ENCODE measurements at places on chromosomes 12 and 14.

DNA sequence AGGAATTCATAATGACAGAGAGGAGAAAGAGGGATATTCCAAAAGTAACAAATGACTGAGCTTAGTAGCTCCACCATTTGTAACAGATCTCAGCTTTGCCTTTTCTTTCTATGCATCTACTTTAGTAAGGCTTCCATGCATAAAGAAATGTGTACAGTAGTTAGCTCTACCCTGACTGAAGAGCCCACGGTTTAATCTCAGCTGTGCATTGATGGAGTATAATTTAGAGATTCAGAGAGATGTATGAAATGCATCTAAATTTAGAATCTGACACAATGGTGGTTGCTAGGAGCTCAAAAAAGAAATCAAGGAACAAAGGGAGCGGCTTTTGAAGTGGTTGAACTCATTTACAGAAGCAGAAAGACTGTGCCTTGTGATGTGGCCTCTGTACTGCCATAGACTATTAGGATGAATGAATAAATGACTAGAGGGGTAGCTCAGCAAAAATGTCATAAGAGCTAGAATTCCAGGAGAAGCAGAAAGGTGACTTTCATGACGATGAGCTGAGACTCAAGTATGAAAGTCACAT is 838.6 kb downstream of the RPS29 start:
- DNase-seq: no peak

DNA sequence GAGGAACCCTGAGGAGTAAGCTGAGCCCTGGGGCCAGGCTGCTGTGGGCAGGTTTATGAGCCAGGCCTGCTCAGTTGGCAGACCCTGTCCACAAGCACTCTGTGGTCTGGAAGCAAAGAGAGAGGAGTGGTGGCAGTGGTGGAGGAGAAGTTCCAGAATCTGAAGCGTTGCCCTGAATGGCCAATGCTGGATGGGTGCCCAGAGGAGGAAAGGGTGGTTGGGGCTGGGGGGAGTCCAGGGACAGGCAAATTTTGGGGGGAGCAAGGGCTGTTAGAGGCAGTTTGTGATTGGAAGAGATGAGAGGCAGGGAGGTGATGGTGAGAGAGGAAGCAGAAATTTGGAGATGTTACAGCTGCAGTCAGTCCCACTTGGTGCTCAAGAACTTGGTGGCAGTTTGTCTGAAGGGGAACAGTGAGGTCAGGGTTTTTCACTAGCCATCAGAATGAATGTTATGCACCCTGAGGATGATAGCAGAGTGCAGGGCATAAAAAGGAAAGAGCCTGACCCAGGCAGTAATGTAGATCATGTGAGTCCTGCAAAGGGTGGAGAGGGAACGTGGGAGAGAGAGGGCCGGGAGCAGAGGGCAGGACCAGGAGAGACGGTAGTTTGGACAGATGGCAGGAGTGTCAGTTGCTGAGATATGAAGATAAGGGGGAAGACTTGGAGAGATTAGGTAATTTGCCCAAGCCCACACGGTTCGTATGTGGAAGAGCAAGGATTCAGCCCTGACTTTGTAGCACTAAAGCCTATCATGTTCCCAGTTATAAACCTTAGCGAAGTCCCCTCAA is 51.2 kb downstream of the GALNT8 start:
- no peak for DNase-seq

- no peak for DNase-seq
Observed at GRCh38 chr12:24838531-24838950, 110.4 kb downstream of the BCAT1 start.

DNA sequence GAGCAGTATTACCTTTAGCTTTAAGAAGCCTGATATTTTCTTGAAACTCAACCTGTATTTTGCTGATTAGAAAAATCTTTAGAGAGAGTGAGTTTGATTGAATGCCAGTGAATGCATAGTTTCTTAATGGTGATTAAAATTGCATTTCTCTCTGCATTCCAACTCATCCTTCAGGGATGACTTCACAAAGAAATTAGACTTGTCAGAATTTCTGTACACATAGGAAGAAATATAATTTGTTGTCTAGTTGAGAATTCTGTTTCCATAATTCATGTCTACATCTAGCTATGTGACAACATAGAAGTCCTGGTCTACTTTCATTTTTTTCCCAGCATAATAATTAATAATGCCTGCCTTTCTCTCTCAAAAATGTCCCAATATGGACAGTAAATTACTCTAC is 136.6 kb downstream of the OTOGL start:
- no peak for DNase-seq

GRCh38 chr12:19437996-19438395 is 1.3 kb upstream of the AEBP2 start:
- no peak for DNase-seq

DNA sequence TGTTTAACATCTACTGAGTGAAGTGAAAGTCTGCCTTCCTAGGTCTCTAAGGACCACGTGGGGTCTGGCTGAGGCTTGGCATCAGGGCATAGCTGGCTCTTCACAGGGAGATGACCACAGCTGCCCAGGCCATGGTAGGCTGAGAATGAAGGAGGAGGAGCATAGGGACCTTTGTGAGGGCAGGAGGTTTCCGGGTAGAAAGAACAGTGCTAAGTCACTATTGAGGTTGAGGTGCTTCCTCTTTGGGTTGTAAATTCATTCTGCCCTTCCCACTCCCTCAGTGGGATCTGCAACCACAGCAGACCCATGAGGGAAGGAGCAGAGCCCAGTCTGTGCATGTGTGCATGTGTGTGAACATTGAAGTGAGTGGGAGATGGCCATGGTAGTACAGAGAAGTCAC is 909.6 kb downstream of the VRK1 start:
- DNase-seq: no peak

DNA sequence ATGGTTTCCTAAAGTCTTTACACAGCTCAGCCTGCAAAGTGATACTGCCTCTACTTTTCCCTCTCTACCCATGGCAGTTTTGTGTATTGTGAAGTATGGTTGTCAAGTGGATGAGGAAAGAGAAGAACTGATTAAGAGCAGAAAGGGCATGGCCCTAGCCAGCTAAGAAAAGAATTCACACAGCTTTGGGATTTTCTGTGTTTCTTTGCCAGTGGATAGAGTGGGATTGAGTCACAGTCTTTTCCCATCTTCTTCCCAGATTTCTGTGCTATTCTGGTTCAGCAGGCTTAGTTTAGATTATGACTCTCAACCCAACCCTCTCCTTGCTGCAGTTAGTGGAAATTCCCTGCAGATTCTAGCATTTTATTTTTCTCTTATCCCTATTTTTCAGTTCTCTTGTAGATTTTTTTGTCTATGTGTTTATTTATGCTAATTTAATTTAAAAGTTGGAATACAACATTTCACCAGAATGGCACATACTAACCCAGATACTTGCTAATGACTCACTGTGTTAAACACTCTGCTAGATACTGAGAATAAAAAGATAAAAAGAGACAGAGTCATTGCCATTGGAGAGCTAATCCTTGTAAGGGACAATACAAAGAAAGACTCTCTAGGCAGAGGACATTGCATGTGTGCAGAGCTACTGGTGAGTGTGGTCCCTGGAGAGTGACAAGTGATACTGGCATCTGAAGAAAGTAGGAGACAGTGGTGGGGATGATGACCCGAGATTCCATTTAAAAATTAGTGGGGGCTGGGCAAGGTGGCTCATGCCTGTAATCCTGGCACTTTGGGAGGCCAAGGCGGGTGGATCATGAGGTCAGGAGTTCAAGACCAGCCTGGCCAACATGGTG is 106.3 kb downstream of the ST8SIA1 start:
- no peak for DNase-seq

DNA sequence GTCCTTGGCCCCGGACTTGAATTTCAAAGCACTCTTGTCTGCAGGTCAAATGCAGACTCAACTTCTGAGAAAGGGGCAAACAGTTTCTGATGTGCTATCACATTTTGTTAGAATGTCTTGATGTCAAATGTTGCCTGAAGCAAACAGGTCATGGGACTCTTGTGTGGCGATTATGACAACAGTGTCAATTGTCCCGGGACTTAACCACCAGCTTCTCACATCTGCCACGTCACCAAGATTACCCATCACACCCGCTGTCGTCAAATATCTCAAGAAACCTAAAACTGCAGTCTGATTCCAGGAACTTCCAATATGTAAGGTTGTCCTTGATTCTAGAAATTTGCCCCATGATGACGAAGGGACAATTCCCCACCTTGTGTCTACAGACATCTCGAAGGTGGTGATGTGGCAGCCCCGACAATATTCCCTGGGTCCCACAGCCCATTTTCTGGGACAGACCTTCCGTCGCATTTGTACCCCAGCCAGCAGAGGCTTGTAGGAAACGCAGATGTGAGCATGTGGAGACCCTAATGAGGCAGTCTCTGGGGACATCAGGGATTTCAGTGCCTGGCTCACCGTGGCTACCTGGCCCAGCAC is 21.3 kb downstream of the LRTM2 start:
- no peak for DNase-seq

DNA sequence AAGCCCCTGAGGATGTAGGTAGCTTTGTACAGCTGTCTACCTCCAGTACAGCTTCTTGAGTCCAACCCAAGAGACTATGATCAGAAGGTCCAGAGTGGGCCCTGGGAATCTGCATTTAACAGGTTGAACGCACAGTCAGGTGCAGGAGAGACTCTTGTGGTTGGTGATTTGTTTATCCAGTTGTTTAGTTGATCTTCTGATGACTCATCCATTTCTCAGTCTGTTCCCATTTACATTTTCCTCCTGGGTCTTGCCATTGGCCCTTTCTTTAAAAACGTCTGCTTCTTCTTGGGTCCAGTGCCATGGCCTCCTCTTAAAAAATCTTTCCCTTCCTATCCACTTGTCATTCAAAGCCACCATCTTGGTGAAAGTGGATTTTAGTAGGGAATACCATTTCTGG is 734.2 kb downstream of the MED13L start:
- no peak for DNase-seq

DNA sequence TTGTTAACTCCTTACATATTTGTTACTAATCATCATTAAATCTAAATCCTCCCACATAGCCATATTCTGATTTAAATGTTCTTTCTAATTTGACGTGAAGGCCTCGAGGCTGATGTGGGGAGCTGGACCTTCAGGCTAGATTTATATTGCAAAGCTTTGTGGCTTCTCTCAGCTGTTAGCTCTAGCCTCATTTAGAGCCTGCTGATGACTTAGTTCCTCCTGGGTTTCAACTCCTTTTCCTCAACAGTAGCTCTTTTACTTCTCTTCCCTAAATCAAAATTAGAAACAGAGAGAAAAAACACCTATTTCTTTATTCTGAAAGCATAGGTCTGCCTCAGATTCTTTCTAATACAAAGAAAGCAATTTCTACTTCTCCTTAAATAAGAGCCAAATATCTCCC is 477.5 kb upstream of the CCDC196 start:
- no peak for DNase-seq
